ENCODE measurements at places on chromosomes 13 and 19.
A peak's percentile ranks its signal among the peaks of the same experiment; 100 is the strongest.

DNA sequence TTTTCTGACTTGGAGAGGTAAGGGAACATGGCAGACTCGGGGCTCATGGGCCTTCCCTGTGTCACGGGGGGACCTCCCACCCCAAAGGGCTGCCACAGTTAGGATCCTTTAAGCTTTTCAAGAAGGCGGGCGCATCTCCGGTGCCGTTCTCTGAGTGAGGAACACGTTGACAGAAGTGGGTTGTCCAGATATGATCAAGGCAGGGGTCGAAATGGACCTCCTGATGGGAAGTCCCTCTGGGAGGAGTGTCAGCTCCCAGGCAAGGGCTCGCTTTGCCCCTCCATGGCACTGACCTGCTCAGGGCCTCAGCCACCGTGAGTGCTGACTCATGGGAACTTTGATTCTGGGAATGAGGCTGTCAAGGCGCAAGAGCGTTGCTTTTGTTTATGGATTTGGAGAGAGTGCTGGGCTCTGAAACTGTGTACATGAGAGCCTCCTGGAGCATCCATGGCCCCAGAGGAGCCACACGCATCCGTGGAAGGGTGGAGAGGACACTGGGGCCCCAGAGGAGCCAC is 6.5 kb upstream of the TEX29 start:
- no peak for DNase-seq

- DNase-seq = no peak
These were observed 12.4 kb upstream of the PDCD2L start for GRCh38 chr19:34391813-34392212.

DNA sequence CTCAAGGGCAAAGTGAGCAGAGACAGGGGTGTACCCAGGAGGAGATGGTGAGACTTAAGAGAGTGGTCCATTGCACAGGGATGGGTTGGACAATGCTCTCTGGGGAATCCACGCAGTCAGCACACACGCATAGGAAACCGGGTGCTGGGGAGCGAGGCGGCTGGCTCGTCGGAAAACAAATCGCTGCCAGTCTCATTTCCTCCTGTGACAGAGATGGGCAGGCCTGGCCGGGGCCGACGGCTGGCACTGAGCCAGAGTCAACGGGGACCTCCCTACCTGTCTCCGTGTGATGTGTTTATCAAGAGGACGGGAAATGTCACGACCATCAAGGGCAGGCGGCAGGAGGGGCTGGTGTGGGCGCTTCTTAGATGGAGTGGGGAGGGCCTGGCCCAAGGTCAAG is 27.3 kb downstream of the PTPRS start:
- no peak for DNase-seq

- DNase-seq = no peak
These were observed 126.2 kb downstream of the ZIC5 start for GRCh38 chr13:99845161-99845874.

DNA sequence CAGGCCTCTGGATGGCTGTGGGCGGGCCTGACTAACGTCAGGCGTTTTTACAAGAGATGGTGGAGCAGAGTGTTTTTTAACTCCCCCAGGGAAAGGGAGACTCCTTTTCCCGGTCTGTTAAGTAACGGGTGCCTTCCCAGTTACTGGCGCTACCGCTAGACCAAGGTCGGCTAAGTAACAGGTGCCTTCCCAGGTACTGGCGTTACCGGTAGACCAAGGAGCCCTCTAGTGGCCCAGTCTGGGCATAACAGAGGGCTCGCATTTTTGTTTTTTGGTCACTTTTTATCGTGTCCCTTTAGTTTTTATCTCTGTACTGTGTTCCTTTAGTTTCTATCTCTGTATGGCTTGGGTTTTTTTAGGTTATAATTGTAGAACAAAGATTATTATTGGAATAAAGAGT is 10.0 kb downstream of the ZNF383 start:
- no peak for DNase-seq

- DNase-seq = peak; percentile 53
These were observed 15.3 kb upstream of the GPR183 start for GRCh38 chr13:99322297-99323103.

GRCh38 chr13:54357284-54357933 is 1328.8 kb downstream of the OLFM4 start:
- DNase-seq = no peak

- DNase-seq = peak; percentile 84
These were observed 3.6 kb upstream of the MYO1F start for GRCh38 chr19:8580710-8581281.

- DNase-seq = peak; percentile 42
These were observed 31.2 kb downstream of the GADD45B start for GRCh38 chr19:2507109-2507508.

GRCh38 chr13:73228546-73228945 is 169.7 kb downstream of the KLF5 start:
- peak; percentile 43 for DNase-seq

DNA sequence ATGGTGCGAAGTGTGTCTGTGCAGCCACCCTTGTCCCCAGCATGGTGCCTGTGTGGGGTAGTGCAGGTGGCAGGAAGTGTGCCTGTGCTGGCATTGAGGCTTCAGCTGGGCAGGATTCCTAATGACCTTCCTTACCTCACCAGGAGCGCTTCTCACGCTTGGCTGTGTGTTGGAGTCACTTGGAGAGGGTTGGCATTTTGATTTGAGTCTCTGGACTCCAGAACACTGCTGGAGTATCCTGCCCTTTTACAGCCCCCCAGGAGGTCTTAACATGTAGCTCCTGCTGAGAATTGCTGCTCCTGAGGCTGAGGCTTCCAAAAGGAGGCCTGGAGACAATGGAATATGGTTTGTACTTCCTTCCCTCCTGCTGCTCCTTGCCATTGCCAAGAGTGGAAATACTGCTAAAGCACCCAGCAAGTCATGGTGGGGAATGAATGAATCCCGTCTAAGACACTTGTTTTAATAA is 87.1 kb downstream of the ARHGEF7 start:
- DNase-seq = no peak

DNA sequence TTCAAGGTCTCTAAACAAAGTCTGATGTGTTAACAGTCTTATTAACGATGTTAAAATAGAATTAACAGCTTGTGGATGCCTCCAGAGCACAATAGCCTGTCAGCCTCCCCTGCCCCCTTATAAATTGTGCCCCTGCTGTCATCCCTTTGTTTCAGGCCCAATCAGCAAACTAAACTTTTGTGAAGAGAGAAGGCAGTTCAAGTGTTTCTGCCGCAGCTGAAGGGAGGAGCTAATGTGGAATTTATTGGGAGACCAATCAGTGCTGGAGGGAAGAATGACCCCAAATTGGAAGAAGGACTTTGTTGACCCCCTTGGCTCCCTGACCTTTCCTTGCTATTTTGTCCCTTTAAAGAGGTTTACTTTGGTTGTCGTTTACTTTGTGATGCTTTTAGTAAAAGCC is 160.5 kb downstream of the TM9SF2 start:
- DNase-seq = no peak

GRCh38 chr13:34867590-34867989 is 74.5 kb upstream of the NBEA start:
- no peak for DNase-seq

DNA sequence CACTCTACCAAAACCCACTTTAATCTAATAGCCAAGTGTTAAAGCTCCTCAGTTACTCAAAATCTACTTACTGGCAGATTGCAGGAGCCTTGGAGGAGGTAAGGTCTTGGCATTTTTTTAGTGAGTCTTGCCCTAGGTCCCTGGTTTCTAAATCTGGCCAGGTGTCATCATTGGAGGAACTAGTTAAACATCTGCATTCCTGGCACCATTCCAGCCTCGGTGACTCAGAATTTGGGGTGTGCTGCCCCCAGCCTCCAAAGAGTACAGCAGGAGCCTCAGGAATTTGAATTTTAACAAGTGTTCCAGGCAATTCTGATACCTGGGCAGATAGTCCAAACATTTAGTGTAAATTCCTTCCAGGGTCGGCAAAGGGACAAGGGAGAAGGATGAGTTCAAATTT is 37.4 kb downstream of the KLF5 start:
- no peak for DNase-seq

GRCh38 chr19:6774821-6775707 is 2.6 kb downstream of the VAV1 start:
- DNase-seq = no peak

DNA sequence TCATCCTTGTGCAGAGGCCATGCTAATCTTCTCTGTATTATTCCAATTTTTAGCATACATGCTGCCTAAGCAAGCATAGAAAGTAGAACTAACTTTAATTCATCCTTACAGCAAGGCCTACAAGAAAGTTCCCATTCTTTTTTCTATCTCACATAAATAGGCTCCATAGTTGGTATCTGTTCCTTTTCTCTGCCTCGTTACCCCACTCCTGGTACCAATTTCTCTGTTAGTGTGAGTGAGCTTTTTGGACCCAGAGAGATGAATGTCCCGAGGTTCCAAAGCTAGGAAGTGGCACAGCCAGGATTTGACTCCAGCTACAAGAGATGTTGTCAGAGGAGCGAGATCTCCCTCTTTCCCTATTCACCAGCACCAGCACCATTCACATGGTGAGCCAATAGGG is 9.7 kb downstream of the HIF3A start:
- no peak for DNase-seq

GRCh38 chr19:1826557-1827521 is 14.8 kb upstream of the ATP8B3 start:
- no peak for DNase-seq
